Stimulated activated CD8-positive, alpha-beta memory T cell treated with anti-CD3 and anti-CD28 coated beads, Interleukin-15, amount 100 ng/mL, for 48 hours (primary cell): ENCODE measurements at places on chromosomes 13 and 19.

GRCh38 chr13:74575729-74576125 is 441.5 kb upstream of the KLF12 start:
- peak; percentile 17 for DNase-seq

DNA sequence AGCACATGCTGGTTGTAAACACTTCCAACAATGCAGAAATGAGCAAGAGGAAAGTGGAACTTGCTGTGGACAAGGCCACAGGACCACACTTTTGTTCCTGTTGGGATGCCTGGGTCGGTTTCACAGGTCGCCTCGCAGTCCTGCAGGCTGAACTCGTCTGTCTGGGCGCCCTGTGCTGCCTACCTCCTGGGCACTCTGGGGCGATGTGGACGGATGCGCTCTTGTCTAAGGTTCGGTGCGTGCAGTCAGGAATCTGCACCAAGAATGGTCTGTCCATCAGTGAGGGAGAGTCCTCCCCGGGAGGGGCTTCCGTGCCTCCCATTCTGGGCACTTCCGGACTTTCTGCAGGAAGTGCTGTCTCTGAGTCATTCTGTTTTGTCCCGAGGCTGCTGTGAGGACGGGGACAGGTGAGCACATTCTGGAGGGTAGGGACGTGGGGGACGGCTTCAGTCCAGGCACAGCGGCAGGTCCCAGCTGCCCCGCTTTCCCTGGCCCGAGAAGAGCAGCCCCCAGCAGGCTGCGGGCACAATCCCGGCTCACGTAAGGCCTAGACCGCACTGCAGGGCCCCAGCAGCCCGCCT is 24.1 kb upstream of the SLITRK1 start:
- no peak for DNase-seq

- DNase-seq: no peak
Observed at GRCh38 chr13:49140910-49141611, 79.1 kb upstream of the MLNR start.

DNA sequence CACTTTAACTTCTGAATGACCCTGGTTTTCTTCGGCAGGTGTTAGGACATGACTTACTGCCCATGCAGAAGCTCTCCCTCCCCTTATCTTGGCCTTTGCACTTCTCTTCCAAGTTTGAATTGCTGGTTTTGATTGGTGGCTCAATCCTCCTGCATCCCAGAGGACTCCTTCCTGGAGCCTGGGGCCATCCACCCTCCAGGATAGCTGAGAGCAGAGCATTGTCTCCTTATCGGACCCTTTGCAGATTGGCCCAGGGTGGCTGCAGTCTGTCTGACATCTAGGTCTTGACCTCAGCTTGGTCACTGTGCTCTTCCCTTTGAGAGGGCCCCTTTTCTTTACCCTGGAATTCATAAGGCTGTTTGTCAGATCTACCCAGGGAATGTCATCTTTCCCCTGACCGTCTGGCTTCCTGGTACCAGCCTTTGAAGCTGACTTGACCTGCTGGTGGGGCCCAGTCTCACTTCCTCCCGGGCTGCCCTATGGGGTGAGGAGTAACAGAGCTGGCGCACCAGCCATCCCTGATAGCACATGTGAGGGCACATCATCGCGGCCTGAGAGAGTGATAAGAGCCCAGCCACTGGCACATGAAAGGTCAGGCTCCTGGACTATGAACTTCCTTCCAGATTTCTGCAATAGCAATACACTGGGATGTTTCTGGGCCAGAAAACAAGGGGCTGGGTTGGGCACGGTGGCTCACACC is 172.9 kb upstream of the UBL3 start:
- no peak for DNase-seq

- DNase-seq: no peak
Observed at GRCh38 chr19:6568010-6568526, 22.9 kb downstream of the CD70 start.

- no peak for DNase-seq
Observed at GRCh38 chr13:71459708-71460107, 407.3 kb downstream of the DACH1 start.

GRCh38 chr13:44396701-44397580 is 23.3 kb downstream of the SERP2 start:
- DNase-seq: no peak

DNA sequence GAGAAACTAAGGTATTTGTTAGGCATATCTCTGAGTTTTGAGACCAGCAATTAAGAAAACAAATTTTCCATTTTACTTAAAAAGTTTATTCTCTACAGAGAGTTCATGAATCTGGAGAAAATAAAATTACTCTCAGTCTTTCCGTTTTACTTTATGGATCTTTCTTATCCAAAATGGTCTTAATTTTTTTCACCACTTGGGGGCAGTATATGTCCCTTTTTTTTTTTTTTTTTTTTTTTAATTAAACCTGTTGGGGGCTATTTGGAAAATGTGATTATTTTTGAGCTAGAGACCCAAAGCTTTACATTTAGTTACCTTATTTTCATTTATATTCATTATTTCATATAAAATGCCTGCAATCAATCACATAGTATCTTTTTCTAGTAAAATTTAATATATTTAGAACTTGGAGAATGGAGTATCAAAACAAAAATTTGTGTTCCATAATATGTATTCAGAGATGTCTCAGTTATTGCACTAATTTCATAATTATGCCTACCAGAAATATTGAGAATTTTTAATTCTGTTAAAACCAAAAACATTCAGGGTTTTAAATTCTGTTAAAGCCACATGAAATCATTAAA is 27.1 kb downstream of the PIBF1 start:
- DNase-seq: no peak

DNA sequence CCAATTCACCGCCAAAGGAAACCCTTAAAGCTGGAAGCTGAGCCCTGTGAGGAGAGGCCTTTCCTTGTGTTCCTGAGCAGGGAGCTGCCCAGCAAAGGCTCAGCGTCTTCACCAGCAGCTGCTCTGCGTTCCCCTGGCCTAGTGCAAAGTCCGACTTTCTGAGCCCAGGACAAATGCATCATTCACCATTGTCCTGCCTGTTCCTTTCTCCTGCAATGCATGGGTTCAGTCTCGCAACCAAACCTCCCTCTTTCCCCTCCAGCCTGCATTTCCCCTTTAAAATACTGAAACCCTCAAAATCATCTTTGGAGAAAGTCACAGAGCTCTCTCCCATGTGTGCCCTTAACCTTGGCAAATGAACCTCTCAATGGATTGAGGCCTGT is 12.9 kb upstream of the TMEM255B start:
- DNase-seq: no peak
